PC-9 (cell line): ENCODE measurements at places on chromosomes 4 and X.

DNA sequence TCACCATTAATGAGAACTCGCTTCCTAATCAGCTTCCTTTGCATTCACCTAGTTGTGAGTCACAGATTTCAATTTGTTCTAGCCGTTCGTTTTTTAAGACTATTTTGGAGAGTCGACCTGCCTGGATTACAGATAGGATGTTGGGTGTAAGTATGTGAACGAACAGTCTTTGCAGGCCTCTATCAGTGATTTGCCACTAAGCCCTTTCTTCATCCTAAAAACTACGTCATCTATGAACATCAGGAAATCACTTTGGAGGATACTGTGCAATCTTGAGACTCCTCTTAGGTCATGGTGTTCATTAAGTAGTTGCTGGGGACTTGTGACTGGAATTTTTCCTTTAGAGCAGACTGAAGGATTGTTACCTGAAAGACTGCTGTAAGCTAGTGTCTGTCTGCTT is 1.1 kb downstream of the POLA1 start:
- no peaks in the 10 kb centered on the region for H3K36me3 ChIP-seq
- peaks cover 13% of the 10 kb centered on the region for H3K4me1 ChIP-seq
- no peaks in the 10 kb centered on the region for H3K27me3 ChIP-seq
- no peak overlapping the region for H3K27ac ChIP-seq

- no peak overlapping the region for H3K4me3 ChIP-seq
- H3K27me3 ChIP-seq: no peaks in the 10 kb centered on the region
- no peak for DNase-seq
- H3K36me3 ChIP-seq: no peaks in the 10 kb centered on the region
- no peaks in the 10 kb centered on the region for H3K4me1 ChIP-seq
These were observed 14.6 kb upstream of the MPP1 start for GRCh38 chrX:154819771-154820341.

- H3K4me1 ChIP-seq: no peaks in the 10 kb centered on the region; the same call in 1 of the 2 replicates
- no peak overlapping the region for H3K27ac ChIP-seq
- no peaks in the 10 kb centered on the region for H3K36me3 ChIP-seq
- no peak overlapping the region for H3K4me3 ChIP-seq
These were observed 8.4 kb upstream of the LAMP2 start for GRCh38 chrX:120477453-120477852.

DNA sequence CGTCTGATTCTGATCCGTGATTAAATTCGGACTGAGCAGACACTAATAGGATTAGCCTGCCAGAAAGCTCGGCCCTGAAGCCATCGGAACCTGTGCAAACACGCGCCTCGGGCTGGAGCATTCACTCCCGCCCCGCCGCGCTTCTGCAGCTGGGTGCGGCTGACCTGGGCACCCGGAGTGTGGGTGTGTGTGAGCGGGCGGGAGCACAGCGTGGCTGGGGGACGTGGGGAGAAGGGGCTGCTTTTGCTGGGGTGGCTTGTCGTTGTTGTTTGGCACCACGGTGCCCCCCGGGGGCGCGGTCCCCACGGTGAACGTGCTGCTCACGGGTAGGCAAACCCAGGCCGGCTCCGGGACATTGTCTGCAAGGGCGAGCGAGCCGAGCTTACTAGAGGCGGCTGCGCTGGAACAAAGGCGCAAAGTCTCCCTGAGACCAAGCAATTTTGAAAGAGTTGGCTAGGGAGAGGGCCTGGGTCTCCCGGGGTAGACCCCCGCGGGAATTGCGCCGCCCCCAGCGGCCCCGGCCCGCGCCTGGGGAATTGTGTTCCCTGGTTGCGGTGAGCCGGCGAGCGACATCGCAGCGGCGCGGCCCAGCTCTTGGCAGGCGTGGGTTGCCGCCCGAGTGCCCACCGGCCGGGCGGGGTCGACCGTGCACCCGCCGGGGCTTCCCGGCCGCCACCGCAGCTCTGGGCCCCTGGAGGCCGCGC is 1.4 kb downstream of the MAMLD1 start:
- H3K36me3 ChIP-seq: no peaks in the 10 kb centered on the region
- H3K27ac ChIP-seq: no peak overlapping the region
- no peak for DNase-seq
- H3K4me1 ChIP-seq: peaks cover 14% of the 10 kb centered on the region
- H3K27me3 ChIP-seq: peaks cover 17% of the 10 kb centered on the region; the same call in 1 of the 2 replicates

DNA sequence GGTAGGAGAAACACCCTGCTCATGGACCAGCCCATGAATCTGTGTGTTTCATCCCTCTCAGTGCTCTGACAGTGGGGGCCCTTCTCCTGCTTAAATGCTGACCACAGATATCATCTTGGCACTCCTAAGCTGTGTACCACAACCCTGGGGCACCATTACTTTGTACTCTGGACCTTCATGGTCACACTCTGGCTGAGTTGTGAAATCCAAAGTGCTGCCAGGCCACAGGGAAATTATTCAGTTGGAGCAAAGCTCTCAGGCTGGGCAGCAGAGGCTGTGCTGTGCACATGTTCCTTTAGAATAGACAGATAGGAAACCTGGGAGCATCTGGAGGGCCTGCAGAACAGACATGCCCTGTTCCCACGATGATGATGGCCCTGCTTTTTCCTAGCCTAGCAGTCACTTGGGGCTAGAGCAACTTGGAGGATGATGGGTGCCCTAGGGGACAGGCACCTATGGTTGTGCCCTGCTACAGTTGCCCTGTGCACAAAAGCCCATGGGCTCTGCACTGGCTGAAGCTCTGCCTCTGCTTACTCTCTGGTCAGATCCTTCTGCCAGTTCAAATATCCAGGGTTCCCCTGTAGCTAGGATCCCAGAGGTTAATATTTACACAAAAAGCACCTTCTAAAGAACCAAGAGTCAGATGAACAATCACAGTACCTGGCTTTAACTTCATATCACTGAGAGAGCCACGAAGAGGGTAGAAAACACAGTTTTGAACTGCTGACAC is 48.5 kb upstream of the CDX4 start:
- H3K27me3 ChIP-seq: no peaks in the 10 kb centered on the region
- no peak for DNase-seq
- H3K4me3 ChIP-seq: no peak overlapping the region
- H3K36me3 ChIP-seq: no peaks in the 10 kb centered on the region

- H3K27me3 ChIP-seq: peaks cover 50% of the 10 kb centered on the region
- no peaks in the 10 kb centered on the region for H3K36me3 ChIP-seq
- H3K4me3 ChIP-seq: no peak overlapping the region
- H3K4me1 ChIP-seq: no peaks in the 10 kb centered on the region
- no peak overlapping the region for H3K27ac ChIP-seq
These were observed 26.1 kb downstream of the OTOP1 start for GRCh38 chr4:4200624-4201023.

DNA sequence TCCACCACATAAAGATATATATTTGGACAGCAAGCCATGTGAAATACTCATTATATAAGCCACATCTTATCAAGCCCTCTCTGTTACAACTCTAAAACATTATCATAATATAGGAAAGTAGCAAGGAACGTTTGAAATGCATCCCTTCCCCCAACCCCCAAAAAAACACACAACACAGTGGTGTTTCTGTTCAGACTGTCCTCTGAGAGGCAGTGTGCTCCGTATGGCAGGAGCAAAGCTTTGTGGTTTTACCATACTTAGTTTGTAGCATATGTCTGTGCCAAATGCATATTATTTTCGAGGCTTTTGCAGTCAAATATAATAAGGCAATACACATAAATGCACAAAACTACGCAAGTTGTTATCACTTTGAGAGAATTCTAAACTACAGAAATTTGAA is 194.2 kb downstream of the RAPGEF2 start:
- H3K27me3 ChIP-seq: no peaks in the 10 kb centered on the region
- no peaks in the 10 kb centered on the region for H3K36me3 ChIP-seq
- no peak overlapping the region for H3K4me3 ChIP-seq
- H3K4me1 ChIP-seq: peaks cover 21% of the 10 kb centered on the region
- DNase-seq: no peak

DNA sequence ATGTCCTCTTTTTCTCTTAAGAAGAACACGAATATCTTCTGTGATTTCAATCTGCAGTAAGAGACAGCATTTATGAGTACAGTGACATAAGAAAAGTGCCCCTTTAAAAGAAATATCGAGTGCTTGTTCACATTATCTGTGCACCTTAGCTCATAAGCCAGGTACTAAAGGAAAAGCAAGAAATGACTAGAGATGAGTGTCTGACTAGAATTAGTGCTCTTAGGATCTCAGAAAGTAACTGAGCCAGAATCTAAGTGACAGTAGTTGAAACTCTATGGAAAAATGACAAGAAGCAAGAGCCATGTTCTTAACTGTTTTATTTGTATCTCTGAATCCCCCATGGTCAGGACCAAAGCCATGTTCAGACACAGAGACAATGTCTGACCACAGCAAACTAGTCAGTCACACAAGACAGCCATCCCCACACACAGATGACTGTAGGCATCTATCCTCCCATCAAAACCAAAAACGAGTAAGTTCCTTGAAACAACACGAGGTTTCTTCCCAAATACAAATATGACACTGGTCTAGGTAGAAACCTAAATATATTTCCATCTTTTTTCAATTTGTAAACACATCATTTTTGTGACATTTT is 36.8 kb downstream of the ACSL4 start:
- H3K4me3 ChIP-seq: no peak overlapping the region
- no peak for DNase-seq
- H3K4me1 ChIP-seq: no peaks in the 10 kb centered on the region
- no peak overlapping the region for H3K27ac ChIP-seq
- no peaks in the 10 kb centered on the region for H3K36me3 ChIP-seq
- no peaks in the 10 kb centered on the region for H3K27me3 ChIP-seq

DNA sequence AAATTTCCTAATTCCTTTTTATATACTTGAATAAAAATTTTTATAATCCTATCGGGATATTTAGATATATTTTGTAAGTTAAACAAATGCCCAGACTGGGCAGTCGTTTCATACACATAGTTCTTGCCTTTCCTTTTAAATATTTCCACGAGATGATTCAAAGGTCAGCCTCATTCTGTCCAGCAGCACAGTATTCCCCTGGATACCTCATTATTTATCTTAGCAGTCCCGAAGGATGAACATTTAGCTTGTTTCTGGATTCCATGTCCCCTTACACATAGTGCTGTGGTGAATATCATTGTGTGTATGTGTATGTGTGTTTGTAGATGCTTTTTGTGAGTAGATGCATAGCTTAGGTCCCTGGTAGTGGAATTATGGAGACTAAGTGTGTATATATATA is 38.3 kb downstream of the RAPGEF2 start:
- peaks cover 9% of the 10 kb centered on the region for H3K4me1 ChIP-seq
- H3K27ac ChIP-seq: no peak overlapping the region
- H3K27me3 ChIP-seq: no peaks in the 10 kb centered on the region

- no peaks in the 10 kb centered on the region for H3K27me3 ChIP-seq
- no peak overlapping the region for H3K4me3 ChIP-seq
- H3K4me1 ChIP-seq: no peaks in the 10 kb centered on the region
- no peaks in the 10 kb centered on the region for H3K36me3 ChIP-seq
- H3K27ac ChIP-seq: no peak overlapping the region
These were observed 700.5 kb upstream of the AGA start for GRCh38 chr4:178142724-178143123.

DNA sequence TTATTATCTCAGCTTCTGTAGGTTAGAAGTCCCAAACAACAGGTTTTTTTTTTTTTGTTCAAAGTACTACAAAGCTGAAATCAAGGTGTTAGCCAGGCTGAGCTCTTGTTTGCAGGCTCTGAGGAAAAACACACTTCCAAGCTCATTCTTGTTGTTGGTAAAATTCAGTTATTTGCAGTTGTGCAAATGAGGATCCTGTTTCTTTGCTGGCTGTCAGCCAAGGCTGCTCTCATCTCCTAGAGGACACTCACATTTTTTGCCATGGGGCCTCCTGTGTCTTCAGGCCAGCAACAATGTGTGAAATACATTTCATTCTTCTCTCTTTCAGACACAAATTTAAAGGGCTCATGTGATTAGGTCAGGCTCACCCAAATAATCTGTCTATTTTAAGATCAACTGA is 60.3 kb upstream of the HSD17B10 start:
- no peak overlapping the region for H3K4me3 ChIP-seq
- H3K4me1 ChIP-seq: no peaks in the 10 kb centered on the region
- no peaks in the 10 kb centered on the region for H3K36me3 ChIP-seq
- no peaks in the 10 kb centered on the region for H3K27me3 ChIP-seq
- H3K27ac ChIP-seq: no peak overlapping the region
- no peak for DNase-seq

- peak overlapping the region; percentile 44; the same call in 1 of the 2 replicates for H3K4me3 ChIP-seq
- no peak overlapping the region for H3K27ac ChIP-seq
- DNase-seq: no peak
- H3K27me3 ChIP-seq: no peaks in the 10 kb centered on the region
These were observed 260 bp upstream of the CCDC149 start for GRCh38 chr4:24913119-24913485.

DNA sequence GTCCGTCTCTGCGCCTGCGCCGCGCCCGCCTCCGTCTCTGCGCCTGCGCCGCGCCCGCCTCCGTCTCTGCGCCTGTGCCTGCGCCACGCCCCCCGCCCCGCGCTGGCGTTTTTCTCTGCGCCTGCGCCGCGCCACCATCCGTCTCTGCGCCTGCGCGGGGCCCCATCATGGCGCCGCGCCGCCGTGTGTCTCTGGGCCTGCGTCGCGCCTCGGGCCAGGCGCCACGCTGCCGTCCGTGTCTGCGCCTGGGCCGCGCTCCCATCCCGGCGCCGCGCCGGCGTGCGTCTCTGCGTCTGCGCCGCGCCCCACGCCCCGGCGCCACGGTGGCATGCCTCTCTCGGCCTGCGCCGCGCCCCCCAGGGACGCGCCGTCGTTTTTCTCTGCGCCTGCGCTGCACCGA is 51.8 kb upstream of the DUX4 start:
- no peak overlapping the region for H3K27ac ChIP-seq
- no peaks in the 10 kb centered on the region for H3K4me1 ChIP-seq
- DNase-seq: no peak

GRCh38 chr4:120921456-120922380 is 808 bp downstream of the PRDM5 start:
- no peak overlapping the region for H3K27ac ChIP-seq
- no peaks in the 10 kb centered on the region for H3K36me3 ChIP-seq
- H3K4me1 ChIP-seq: no peaks in the 10 kb centered on the region
- no peaks in the 10 kb centered on the region for H3K27me3 ChIP-seq
- DNase-seq: no peak

GRCh38 chrX:132188175-132188574 is 31.1 kb downstream of the RAP2C start:
- H3K4me3 ChIP-seq: no peak overlapping the region
- peaks cover 24% of the 10 kb centered on the region for H3K4me1 ChIP-seq
- DNase-seq: no peak
- no peaks in the 10 kb centered on the region for H3K36me3 ChIP-seq
- no peak overlapping the region for H3K27ac ChIP-seq

DNA sequence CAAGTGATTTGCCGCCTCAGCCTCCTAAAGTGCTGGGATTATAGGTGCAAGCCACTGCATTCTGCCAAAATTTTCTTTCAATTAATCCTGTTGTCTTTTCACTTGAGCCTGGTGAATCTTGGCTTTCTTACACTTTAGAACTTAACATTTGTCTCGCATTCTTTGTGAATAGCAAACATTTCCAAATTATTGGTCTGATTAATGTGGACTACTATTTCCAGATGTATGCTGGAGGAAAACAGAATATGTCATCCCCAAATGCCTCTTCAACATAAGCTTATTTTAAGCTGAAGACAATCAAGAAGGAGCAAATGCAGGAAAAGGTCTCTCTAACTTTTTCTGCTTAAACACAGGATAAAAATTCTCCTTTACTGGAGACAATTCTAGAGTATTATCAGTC is 233.4 kb downstream of the PPP4R3C start:
- no peaks in the 10 kb centered on the region for H3K4me1 ChIP-seq
- DNase-seq: no peak
- H3K36me3 ChIP-seq: no peaks in the 10 kb centered on the region
- H3K27ac ChIP-seq: no peak overlapping the region
- no peaks in the 10 kb centered on the region for H3K27me3 ChIP-seq
